ENCODE measurements at places on chromosomes 1 and 21. TPM values are rescaled to one million over a fixed set of nuclear protein-coding genes. Genes with fewer than 3 reads are reported as not detected.

The IFNLR1 gene
- total RNA-seq = 3.5 TPM

DNA sequence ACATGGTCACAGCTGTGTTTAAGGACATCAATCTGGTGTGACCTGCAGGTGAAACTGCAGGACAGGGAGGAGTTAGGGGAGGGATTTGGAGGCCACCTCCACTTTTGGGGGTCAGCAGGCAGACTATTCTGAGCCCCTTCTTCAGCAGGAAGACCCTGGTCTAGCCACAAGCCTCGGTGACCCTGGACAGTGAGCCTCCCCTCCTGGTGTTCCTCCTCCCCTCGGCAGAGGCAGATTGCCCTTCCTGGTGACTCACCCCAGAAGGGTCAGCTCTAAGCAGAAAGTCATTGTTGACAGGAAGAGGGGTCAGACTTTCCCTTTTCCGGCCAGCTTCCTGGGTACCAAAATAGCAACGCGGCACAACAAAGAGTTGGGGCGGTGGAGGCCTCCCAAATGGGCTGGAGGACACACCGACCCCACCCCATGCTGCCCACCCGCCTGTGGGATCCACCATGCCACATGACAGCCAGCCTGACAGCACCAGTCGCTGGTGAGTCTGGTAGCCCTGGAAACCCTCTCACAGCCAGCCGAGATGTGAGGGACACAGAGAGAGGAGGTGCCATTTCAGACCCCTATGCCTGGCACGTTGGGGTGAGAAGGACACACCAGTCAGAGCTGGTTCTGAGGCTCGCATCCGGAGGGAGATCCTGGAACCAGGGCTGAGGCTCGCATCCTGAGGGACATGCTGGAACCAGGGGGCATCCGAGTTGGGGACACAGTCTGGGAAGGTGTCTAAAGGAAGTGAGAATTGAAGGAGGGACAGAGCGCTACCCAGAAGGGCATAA lies 14.7 kb upstream of the CSF1 start:
- H3K27me3 ChIP-seq = no peaks in the 10 kb centered on the region
- no peaks in the 10 kb centered on the region for H3K36me3 ChIP-seq
- H3K27ac ChIP-seq = no peak overlapping the region

DNA sequence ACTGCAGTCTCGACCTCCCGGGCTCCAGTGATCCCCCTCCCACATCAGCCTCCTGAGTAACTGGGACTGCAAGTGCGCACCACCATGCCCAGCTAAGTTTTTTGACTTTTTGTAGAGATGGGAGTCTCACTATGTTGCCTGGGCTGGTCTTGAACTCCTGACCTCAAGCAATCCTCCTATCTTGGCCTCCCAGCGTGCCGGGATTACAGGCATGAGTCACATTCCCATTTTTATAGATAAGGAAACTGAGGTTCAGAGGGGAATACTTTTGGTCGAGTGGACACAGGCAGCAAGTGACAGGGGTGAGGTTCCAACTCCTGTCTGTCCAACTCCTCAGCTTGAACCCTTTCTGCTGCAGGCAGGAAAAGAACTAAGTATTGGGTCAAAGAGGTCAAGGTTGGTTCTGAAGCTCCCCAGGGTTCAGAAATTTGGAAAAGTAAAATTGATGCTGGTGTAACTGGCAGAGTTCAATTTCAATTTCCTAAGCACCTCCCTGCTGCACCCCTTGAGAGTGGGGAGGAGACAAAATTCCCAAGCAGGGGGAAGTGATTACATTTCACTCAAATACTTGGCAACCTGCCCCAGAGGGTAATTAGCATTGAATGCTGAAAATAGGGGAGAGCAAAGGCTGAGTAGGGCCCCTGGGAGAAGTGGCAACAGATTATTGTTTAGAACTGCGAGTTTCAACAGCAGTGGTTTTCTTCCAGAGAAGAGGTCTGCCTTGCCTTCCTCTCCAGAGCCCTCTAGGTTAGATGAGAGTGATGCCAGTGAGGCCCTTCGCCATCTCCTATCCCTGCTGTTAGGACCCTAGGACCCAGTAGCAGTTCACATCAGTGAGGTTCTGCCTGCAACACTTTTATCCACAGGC lies 17.5 kb upstream of the ALPL start:
- H3K36me3 ChIP-seq = no peaks in the 10 kb centered on the region

GRCh38 chr1:110786802-110787327 lies 86.1 kb upstream of the CD53 start:
- no peaks in the 10 kb centered on the region for H3K4me1 ChIP-seq
- no peak for DNase-seq
- H3K36me3 ChIP-seq = no peaks in the 10 kb centered on the region
- H3K27me3 ChIP-seq = no peaks in the 10 kb centered on the region
- H3K27ac ChIP-seq = no peak overlapping the region
- H3K4me3 ChIP-seq = no peak overlapping the region

Data from cardiac muscle cell (in vitro differentiated cells and primary cell).